ENCODE measurements at places on chromosomes 4 and X. TPM values are rescaled to one million over a fixed set of nuclear protein-coding genes. Genes with fewer than 3 reads are reported as not detected.

CXXC4 gene
- total RNA-seq = 1.7 TPM

DNA sequence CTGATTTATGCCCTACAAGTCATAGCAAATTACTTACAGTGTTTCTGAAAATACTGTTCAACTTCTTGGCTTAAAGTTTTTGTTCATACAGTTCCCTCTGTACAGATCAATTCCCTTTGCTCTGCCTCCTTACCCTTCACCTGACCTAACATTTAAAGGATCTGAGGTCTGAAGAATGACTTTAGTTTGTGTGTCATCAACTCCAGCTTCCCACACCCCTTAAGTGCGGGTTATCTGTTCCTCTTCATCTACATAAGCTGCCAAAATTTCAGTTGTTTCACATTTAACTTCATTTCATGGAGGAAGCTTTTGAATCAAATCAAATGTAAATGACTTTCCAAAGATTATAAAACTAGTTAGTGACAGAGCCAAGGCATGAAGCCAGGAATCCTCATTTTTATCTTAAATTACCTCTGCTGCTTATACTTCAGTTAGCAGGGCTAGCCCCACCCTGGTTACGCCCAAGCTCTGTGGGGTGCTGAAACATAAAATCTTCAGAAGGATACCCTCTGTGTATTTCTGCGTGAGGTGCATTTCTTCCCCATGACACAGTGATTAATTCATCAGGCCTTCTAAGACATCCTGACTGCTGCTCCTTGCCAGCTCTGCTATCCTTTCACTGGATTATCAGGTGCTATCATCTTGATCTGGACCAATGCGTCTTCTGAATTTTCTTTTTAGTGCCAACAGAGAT lies 16.5 kb downstream of the CXCL1 start:
- no peak overlapping the region for H3K4me3 ChIP-seq
- no peak for DNase-seq
- no peaks in the 10 kb centered on the region for H3K4me1 ChIP-seq
- H3K27ac ChIP-seq = no peak overlapping the region
- no peaks in the 10 kb centered on the region for H3K27me3 ChIP-seq
- H3K36me3 ChIP-seq = no peaks in the 10 kb centered on the region

TLR3 gene
- total RNA-seq = 7.0 TPM

NLGN3 gene
- total RNA-seq = 2.0 TPM

- H3K27me3 ChIP-seq = no peaks in the 10 kb centered on the region
- H3K4me3 ChIP-seq = no peak overlapping the region
- H3K27ac ChIP-seq = no peak overlapping the region
- no peak for DNase-seq
- no peaks in the 10 kb centered on the region for H3K36me3 ChIP-seq
Measured at GRCh38 chrX:133214301-133214700, 3.9 kb downstream of the TFDP3 start.

ARAF gene
- 39.3 TPM for total RNA-seq

CLGN gene
- 1.8 TPM for total RNA-seq

- no peaks in the 10 kb centered on the region for H3K4me1 ChIP-seq
- H3K4me3 ChIP-seq = no peak overlapping the region
- H3K27ac ChIP-seq = no peak overlapping the region
- no peaks in the 10 kb centered on the region for H3K36me3 ChIP-seq
- no peaks in the 10 kb centered on the region for H3K27me3 ChIP-seq
- DNase-seq = no peak
Measured at GRCh38 chr4:64068096-64068495, 341.2 kb downstream of the TECRL start.

MUC7 gene
- not detected for total RNA-seq

DNA sequence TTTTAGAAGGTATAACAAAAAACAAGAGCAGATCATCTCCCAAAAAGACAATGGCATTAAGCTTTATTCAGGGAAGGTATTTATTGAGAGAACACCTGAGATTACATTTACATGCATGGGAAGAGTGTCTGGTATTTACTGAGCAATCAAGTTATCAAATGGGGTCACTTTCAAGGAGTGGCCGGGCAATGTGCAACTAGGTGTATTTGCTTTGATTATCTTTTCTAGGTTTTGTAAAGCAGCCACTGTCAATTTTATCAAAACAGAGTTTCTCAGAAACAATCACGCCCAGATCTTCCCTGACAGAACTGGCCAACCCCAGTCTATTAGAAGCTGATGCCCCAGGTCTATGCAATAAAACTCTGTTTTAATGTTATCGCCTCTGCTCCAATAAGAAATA lies 169.5 kb downstream of the GLRA2 start:
- no peaks in the 10 kb centered on the region for H3K4me1 ChIP-seq
- H3K36me3 ChIP-seq = no peaks in the 10 kb centered on the region
- no peaks in the 10 kb centered on the region for H3K27me3 ChIP-seq
- no peak overlapping the region for H3K4me3 ChIP-seq
- no peak for DNase-seq

- H3K27me3 ChIP-seq = no peaks in the 10 kb centered on the region
- H3K4me3 ChIP-seq = no peak overlapping the region
- H3K27ac ChIP-seq = no peak overlapping the region
- DNase-seq = no peak
- H3K36me3 ChIP-seq = no peaks in the 10 kb centered on the region
Measured at GRCh38 chr4:147173797-147174432, 228.3 kb upstream of the TTC29 start.

- no peaks in the 10 kb centered on the region for H3K4me1 ChIP-seq
- DNase-seq = no peak
- no peaks in the 10 kb centered on the region for H3K36me3 ChIP-seq
- no peak overlapping the region for H3K27ac ChIP-seq
Measured at GRCh38 chr4:153028535-153028934, 92.4 kb downstream of the FHDC1 start.

ADH1C gene
- 4.8 TPM for total RNA-seq

DNA sequence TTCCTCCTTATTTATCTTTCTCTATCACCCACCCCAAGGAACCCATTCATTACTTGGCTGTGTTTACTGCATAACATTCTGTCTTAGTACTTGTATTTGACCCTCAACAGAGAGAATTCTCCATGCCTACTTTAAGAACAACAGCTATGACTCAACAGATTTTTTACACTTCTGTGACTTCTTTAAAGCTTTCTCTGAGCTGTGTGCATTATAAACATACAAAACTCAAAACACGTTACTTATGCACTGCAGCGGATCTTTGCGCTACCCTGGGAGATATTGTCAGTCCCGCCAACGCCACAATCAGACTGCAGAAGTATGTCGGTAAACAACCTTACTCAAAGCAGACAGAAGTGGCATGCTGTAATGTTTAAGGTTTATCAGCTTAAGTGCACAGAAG lies 35.1 kb downstream of the PRKX start:
- H3K27ac ChIP-seq = no peak overlapping the region
- no peaks in the 10 kb centered on the region for H3K4me1 ChIP-seq
- H3K36me3 ChIP-seq = no peaks in the 10 kb centered on the region
- DNase-seq = no peak
- H3K4me3 ChIP-seq = no peak overlapping the region
- H3K27me3 ChIP-seq = no peaks in the 10 kb centered on the region

- no peak overlapping the region for H3K27ac ChIP-seq
- no peak for DNase-seq
- no peaks in the 10 kb centered on the region for H3K36me3 ChIP-seq
- H3K27me3 ChIP-seq = no peaks in the 10 kb centered on the region
- H3K4me3 ChIP-seq = no peak overlapping the region
Measured at GRCh38 chr4:25950461-25951389, 36.7 kb downstream of the SMIM20 start.

GRCh38 chrX:115214605-115215004 lies 19.3 kb downstream of the LRCH2 start:
- H3K27me3 ChIP-seq = no peaks in the 10 kb centered on the region
- no peak for DNase-seq
- no peaks in the 10 kb centered on the region for H3K4me1 ChIP-seq
- no peaks in the 10 kb centered on the region for H3K36me3 ChIP-seq
- no peak overlapping the region for H3K4me3 ChIP-seq
- H3K27ac ChIP-seq = no peak overlapping the region

MAOB gene
- total RNA-seq = 37.1 TPM

DNA sequence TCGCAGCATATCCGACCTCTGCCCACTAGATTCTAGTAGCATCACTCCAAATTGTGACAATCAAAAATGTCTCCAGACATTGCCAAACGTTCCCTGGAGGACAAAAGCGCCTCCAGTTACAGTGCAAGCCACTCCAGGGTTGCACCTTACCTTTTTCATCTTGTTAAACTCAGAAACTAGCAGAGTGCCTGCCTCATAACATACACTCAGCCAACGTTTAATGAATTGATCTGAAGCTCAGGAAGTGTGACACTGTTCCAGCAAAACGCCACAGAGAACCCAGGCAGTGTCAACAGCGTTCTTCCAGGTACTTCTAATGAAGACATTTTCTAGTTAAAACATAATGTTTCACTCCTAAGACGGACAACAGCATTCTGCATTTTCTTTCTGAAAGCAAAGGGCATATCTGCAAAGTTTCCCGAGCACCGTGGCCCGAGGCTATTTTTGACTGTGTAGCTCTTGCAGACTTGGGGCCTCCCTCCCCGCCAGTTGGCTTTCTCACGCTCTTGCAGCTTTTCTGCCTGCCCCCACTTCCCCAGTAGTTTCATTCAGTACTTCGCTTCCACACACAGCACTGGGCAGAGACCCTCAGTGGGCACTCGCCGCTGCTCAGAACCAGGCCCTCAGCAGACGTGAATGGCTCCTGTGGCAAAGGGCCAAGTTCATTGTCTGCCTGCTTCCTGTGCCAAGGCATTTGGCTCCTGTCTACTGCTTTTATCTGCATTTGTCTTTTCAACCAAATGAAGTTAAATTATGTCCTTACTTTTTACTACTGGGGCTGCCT lies 133.4 kb upstream of the TTC29 start:
- H3K36me3 ChIP-seq = no peaks in the 10 kb centered on the region
- peaks cover 27% of the 10 kb centered on the region for H3K4me1 ChIP-seq
- H3K27me3 ChIP-seq = no peaks in the 10 kb centered on the region
- H3K27ac ChIP-seq = peak overlapping the region; percentile 25
- DNase-seq = no peak

DNA sequence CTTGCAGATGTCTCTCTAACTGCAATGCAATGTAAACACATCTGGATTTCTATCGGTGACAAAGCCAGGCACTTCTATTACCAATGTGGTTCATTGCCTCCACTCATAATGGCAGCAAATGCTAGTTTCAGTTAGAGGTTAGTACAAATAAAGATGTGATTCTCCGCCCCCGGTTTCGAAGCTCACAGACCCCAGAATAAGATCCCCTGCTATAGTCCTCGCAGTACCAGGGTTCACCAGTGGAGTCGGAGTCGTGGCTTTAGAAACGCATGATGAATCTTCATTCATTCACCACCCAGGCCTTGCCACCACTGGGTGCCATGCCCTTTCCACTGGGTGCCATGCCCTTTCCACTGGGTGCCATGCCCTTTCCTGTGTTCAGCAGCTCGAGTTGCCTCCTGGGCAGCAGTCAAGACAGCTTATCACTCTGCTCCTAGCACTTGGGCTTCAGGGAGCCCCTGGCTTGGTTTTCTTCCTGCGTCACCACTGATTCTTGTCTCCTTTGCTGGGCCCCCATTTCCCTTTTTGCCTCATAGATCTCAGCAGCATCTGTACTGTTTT lies 3.5 kb upstream of the NAA10 start:
- no peak for DNase-seq
- H3K27me3 ChIP-seq = no peaks in the 10 kb centered on the region
- peaks cover 2% of the 10 kb centered on the region for H3K36me3 ChIP-seq
- no peak overlapping the region for H3K4me3 ChIP-seq
- peaks cover 17% of the 10 kb centered on the region for H3K4me1 ChIP-seq

- H3K27me3 ChIP-seq = no peaks in the 10 kb centered on the region
- no peak for DNase-seq
- no peaks in the 10 kb centered on the region for H3K36me3 ChIP-seq
Measured at GRCh38 chrX:135528254-135528653, 7.8 kb downstream of the INTS6L start.

DNA sequence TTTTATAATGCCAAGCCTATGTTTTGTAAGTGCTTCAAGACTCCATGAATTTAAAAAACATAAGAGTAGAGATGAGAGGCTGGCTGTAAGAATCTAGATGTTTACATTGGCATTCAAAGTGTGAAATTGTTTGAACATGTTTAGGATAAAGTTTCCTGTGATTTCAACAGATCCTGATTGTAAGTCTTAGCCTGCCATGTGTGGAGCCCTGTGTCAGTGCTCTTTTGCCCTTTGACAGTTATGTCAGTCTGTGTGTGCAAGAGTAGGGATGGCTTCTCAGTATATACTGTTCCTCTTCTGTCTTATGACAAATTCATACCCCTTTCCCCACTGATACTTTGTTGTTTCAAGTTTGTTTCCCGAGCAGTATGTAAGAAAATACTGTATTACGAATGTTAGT lies 68.2 kb downstream of the USP9X start:
- H3K27ac ChIP-seq = no peak overlapping the region
- H3K4me1 ChIP-seq = no peaks in the 10 kb centered on the region
- H3K27me3 ChIP-seq = no peaks in the 10 kb centered on the region
- peaks cover 79% of the 10 kb centered on the region for H3K36me3 ChIP-seq

DNA sequence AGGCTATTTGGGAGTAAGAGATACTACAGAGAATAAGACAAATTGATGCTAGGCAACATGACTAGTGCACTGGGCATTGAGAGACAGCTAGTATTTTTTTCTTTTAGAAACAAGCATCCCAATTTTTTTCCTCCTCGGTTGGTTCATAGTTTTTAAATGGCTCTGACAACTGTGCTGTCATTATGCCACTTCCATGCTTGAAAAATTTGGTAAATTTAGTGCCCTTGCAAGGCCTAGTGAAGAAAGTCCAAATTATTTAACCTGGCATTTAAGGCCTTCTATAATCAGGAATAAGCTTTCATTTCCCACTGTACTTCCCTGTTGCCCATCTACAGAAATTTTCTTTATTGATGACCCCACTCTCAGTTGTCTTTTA lies 15.8 kb downstream of the VSIG4 start:
- H3K4me3 ChIP-seq = no peak overlapping the region
- H3K4me1 ChIP-seq = no peaks in the 10 kb centered on the region
- H3K36me3 ChIP-seq = no peaks in the 10 kb centered on the region

SHROOM2 gene
- total RNA-seq = 0.42 TPM

CT83 gene
- not detected for total RNA-seq

DNA sequence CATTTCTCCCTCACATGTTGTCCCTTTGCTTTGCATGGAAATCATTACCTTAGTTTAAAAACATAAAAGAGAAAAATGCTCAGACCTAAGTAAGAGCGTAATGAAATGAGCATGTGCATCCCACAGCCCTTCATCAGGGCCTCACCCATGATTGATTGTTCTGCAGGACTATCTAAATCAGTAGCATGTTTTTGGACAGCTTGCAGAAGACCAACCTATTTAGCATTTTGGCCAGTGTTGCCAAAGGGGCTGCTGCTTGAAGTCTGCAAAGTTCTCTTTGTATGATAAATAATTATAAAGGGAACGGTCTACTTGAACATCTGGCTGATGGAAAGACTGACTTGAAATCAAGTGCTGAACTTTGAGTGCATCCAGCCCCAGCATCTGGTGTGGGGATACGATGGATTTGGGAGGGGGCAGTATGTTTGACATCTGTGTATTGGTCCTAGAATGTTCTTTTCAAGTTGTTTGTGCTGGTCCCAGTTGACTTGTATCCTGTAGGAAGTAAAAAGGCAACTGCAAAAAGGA lies 76.1 kb upstream of the LIMCH1 start:
- no peak overlapping the region for H3K27ac ChIP-seq
- no peaks in the 10 kb centered on the region for H3K36me3 ChIP-seq
- peaks cover 24% of the 10 kb centered on the region for H3K4me1 ChIP-seq
- DNase-seq = no peak
- H3K27me3 ChIP-seq = no peaks in the 10 kb centered on the region

Measured in esophagus muscularis mucosa (tissue), 4 donors.